Activated T-helper 2 cell treated with anti-CD3 and anti-CD28 coated beads, Interferon-gamma antibody, Interleukin-2, Interleukin-4, amounts not matched to agents 10 μg/mL and 5 μg/mL and 100 μg/mL, durations not matched to agents 14 hours and 24 hours and 36 hours (primary cell): ENCODE measurements at places on chromosomes 4 and X. TPM values are rescaled to one million over a fixed set of nuclear protein-coding genes. Genes with fewer than 3 reads are reported as not detected.

GRCh38 chr4:6195602-6196319 is 4.6 kb downstream of the JAKMIP1 start:
- H3K27ac ChIP-seq, result peak overlapping the region; percentile 5
- DNase-seq, result no peak
- peaks cover 1% of the 10 kb centered on the region for H3K27me3 ChIP-seq
- H3K4me1 ChIP-seq, result peaks cover 31% of the 10 kb centered on the region
- H3K4me3 ChIP-seq, result no peak overlapping the region

DNA sequence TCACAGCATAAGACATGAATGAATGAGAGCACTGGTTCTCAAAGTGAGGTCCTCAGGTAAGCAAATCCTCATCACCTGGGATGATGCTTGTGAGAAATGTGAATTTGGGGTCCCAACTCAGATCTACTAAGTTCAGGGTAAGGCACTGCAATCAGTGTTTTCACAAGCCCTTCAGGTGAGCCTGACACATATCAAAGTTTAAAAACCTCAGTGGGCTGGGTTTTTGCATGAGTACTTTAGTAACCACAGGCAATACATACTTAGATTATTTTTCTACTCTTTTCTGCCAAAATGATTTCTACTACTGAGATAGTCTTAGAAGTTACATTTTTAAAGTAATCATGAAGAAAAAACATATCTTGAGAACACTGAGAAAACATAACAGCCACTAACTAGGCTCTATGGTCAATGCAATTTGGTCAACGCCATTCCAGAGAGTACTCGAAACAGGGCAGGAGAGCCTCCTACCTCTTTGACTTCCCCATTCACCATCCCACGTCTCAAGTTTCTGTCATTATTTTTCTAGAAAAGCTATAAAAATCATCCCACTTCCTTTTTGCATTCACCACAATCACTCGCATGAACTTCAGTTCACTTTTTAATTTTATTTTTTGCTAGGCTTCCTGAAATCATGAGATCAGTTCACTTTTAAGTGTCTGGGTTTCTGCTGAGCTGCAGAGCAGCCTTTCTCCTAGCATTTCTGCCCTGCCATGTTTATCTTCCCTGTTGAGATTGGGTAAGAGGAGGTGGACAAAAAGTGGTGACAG is 73.8 kb downstream of the MFAP3L start:
- no peak overlapping the region for H3K27ac ChIP-seq
- peaks cover 3% of the 10 kb centered on the region for H3K27me3 ChIP-seq
- H3K4me1 ChIP-seq, result no peaks in the 10 kb centered on the region

DNA sequence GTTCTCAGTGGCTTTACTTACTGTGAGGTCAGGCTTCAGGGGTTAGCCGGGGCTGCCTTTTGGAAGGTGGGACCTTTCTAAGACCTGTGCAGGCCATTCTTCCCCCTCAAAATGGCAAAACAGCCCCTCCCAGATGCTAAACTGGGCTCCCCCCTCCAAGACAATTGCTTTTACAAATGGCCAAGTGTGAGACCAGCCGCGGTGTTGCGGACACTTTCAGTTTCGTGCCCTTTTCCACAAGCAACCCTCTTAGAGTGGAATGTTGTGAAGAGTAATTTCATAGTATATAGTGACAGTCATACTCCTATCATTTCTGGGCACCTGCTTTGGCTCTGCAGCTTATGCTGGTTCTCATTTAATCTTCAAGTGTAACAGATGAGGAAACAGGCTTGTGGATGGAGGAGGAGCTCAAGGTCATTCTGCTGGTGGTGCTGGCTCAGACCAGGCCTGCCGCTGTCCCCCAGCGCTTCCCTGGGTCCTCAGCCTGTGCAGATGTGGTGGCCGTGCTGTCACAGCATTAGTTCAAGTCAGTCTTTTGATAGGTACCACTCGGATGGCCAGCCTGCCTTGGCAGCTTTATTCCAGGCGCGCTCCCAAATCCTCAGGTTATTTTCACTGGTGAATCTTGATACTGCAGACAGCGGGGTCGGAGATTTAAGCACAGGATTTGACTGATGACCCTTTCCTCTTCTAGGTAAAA is 55.0 kb upstream of the TADA2B start:
- H3K27ac ChIP-seq, result no peak overlapping the region
- peak overlapping the region; percentile 98 for H3K4me3 ChIP-seq
- H3K36me3 ChIP-seq, result peaks cover 8% of the 10 kb centered on the region
- H3K4me1 ChIP-seq, result peaks cover 66% of the 10 kb centered on the region

ERAS gene
- not detected in 2 replicates for total RNA-seq

DNA sequence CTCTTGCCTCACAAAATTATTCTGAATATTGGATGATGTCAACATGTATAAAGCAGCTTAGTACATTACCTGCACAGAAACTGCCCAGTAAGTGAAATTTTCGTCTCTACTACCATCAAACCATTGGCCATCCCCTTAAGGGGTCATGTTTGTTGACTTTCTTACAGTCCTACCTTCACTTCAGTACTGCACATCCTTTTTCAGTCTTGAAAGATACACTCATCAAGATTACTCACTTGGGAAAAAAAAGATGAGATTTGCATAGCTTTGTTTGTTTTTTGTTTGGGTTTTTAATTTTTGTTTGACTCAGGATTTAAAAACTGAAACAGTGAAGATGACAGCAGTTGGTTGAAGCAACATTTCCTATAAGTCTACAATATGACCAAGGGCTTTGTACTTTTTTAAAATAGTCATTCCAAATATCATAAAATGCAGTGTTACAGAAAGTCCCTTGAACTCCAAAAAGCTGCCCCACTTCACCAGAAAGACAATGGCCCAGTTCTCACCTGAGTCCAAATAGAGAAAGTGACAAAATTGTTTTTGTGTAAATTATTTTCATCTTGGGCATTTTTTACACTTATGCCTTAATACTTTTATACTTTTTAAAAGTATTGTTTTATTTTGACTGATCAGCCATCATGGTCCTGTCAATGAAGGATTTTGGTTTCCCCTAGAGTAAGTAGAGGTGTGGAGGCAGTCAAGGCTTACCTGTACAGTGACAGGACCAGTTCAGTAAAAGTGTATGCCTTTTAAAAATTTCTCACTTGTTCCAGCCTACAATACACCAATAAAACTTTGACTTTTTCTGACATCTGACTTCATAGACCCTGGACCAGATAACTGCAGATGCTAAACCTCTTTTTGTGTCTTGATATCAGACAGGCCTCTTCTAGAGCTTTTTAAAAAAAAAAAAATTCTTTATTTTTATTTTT is 59.7 kb upstream of the EDA2R start:
- no peaks in the 10 kb centered on the region for H3K36me3 ChIP-seq
- no peak overlapping the region for H3K4me3 ChIP-seq
- H3K4me1 ChIP-seq, result no peaks in the 10 kb centered on the region
- no peak overlapping the region for H3K27ac ChIP-seq
- no peak for DNase-seq

- no peaks in the 10 kb centered on the region for H3K36me3 ChIP-seq
- H3K27ac ChIP-seq, result no peak overlapping the region
- H3K27me3 ChIP-seq, result peaks cover 12% of the 10 kb centered on the region
- no peak for DNase-seq
- no peak overlapping the region for H3K4me3 ChIP-seq
- no peaks in the 10 kb centered on the region for H3K4me1 ChIP-seq
These were observed 66.1 kb upstream of the MAML3 start for GRCh38 chr4:140220058-140220457.

CITED1 gene
- total RNA-seq, result not detected in 2 replicates

DNA sequence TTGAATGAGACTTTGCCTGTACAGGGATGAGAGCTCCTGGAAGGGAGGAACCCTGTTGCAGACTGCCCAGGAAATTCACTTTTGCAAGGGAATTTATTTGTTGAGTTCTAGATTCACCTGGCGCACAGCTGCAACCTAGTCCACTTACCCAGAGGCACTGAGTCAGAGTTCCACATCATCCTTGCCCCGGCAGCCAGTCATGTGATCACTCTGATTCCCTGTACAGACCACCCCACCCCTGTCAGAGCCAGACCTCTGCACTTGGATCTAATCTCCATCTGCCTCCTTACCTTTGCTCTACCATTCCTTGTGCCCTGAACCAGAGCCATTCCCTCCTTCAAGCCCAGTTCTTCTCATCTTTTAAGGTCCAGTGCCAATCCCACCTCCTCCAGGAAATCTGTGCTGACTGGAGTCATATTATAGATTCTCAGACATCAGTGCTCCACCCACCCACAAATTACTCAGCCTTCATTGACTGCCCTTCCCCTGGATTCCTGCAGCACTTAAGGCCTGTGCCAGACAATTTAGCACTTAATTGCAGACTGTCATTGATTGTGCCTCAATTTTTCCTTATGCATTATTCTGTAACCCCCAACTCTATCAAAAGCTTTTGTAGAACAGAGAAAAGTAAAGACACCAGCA is 84.1 kb upstream of the MAGEA4 start:
- H3K36me3 ChIP-seq, result no peaks in the 10 kb centered on the region
- no peaks in the 10 kb centered on the region for H3K27me3 ChIP-seq

DNA sequence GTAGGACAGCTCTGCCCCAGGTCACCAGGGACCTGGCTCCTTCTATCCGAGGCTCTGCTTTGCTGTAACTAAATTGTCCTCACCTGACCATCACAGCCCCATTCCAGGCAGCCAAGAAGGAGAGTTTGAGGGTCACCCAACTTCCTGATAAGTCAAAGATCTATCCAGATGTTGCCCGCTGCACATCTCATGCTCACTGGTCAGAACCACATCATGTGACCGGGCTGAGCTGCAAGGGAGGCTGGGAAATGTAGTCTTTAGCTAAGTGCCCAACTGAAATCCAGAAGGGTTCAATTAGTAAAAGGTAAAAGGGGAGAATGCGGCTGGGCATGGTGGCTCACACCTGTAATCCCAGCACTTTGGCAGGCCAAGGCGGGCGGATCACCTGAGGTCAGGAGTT is 18.4 kb downstream of the HMX1 start:
- DNase-seq, result no peak
- peaks cover 33% of the 10 kb centered on the region for H3K27me3 ChIP-seq
- no peak overlapping the region for H3K27ac ChIP-seq
- peaks cover 2% of the 10 kb centered on the region for H3K4me1 ChIP-seq
- no peak overlapping the region for H3K4me3 ChIP-seq

RHOXF2 gene
- total RNA-seq, result not detected in 2 replicates
